ENCODE measurements at places on chromosomes 7 and 10.

GRCh38 chr10:21368022-21368582 is 157.4 kb downstream of the SKIDA1 start:
- DNase-seq = no peak

DNA sequence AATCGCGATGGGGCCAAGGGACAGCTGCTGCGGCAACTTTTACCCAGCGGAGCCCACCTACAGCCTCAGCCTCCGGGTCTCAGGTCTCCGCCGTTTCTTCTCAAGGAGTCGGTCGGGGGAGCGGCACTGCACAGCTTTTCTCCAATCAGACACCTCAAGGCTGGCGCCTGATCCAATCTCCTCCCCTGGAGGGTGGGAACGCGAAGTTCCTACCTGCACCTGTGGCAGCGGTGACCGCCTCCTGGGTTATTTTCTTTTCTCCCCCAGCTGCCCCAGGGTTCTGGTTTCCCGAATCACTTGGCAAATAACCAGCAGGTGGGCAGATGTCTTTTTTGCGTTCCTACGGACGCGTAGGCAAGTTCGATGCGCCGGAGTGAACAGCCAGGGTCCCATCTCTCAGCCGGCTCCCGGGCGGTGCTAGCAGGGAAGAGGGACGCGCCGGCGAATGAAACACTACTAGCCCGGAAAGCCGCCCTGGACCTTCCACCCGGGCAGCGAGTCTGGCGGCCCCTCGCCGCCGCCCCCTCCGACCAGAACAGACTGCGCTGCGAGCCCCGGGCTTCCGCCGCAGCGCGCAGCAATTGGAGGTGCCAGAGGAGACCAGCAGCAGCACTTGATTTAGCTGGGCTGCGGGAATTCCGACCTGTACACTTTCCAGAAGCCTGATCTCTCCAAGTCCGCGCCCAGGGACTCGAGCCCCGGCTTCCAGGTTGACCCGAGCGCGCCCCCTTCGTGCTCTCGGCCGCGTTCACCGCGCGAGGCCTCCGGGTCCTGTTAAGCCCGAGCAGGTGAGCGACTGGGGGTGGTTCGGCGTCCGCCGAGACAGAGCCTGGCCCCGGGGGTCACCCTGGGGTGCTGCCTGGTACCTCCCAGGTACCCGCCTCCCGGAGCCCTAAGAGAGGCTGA is at the start of gene PRR15:
TSS of gene PRR15 (plus strand) at position 246 of the 906 bp plus-strand sequence. CDS start 2,495 bp downstream, outside the sequence.
- DNase-seq = no peak

DNA sequence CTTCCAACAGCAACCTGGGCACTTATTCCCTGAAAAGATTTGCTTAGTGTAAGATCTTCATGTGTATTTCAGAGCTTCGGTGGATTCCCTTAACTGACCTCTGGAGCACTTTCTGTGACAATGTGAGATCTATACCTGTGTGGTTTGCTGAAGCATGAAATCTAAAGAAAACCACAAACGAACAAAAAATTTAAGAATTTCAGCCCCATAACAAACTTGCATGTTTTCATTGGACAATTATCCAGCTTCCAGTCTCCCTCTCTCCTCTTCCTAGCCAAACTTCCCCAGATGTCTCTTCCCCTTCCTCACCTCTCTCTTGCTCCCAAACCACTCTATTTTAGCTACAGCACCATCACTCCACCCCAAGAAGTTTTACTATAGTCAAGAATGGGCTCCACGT is 279.9 kb upstream of the SORCS1 start:
- DNase-seq = no peak

GRCh38 chr7:25223206-25223605 is 5.1 kb downstream of the NPVF start:
- no peak for DNase-seq

- no peak for DNase-seq
Observed at GRCh38 chr10:28842321-28842720, 165.0 kb downstream of the BAMBI start.

DNA sequence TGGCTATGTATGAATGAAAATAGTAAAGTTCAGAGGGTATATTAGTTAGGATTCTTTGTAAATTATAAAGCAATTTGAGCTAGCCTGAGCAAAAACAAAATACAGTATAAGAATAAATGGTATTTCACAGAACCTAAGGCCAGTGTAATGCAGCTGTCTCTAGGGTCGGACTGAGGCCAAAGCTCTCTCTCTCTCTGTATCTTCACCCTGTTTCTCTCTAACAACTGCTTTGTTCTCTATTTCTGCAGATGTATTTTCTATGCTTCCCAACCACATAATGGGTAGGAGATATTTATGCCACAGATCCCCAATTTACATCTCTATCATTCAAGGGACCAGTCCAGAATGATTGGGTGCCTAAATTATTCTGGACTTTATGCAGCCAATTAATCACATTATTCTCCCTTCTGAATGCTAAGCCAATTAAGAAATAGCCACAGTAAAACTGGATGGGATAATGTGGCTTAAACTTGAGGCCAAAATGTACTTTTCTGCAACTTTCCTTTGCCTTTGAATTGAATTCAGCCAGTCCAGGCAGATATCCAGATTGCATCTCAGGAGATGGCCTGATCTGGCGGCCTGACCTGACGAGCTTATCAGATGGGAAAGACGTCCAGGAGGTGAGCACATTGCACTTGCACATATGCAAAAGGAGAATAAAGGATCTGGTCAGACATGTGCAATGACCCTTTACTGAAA is 24.6 kb upstream of the IMMP2L start:
- DNase-seq = no peak

- no peak for DNase-seq
Observed at GRCh38 chr7:122886357-122887081, at the start of gene CADPS2. TSS of gene CADPS2 (minus strand) at chr7:122886460. CDS start at chr7:122886337, 123 bp downstream.

DNA sequence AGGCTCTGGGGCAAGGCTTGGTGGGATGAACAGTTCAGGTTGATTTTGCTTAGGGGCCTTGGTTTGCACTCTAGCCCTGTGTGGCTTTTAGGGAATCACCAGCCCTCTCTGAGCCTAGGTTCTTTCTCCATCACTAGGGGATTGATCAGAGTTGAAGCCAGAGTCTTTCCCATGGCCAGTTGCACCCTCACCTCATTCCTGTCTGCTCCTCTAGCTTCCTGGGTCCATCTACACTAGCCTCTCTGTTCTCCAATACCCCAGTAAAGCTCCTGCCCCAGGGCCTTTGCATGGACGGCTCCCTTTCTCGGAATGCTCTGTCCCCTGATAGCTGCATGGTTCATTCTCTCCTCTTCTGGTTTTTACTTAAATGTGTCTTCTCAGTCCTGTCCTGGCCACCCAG is 40.4 kb downstream of the SORCS3 start:
- no peak for DNase-seq

DNA sequence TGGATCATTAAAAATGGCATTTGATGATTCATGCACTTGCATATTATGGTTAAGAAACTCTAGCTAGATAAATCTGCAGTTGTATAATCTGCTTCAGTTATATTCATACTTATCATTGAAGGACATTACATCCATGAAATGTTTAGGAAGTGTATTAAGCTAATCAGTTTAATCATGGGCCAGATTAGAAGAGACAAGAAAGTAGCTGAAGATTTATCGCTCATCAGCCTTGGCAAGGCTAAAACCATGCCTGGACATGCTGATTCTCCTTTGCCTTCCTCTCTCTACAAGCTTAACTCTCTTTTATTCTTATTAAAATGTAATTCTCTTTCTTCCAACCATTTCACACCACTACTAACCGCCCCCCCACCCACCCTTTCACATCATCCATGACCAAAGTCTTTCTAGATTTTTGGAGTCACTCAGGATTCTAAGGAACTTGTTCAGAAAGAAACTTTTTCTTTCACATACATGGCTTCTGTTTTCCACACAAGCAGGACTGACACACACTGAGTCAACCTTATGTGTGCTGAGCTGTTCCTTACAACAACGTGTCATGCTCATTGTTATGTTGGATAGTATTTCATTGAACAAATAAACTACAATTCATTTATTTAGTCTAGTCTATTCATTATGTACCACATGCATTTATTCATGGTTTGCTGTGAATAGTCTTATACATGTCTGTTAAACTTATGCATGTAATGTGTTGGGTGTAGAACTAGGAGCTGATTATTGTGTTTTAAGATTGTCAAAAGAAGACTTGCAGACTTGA is 227.3 kb upstream of the SP8 start:
- no peak for DNase-seq

DNA sequence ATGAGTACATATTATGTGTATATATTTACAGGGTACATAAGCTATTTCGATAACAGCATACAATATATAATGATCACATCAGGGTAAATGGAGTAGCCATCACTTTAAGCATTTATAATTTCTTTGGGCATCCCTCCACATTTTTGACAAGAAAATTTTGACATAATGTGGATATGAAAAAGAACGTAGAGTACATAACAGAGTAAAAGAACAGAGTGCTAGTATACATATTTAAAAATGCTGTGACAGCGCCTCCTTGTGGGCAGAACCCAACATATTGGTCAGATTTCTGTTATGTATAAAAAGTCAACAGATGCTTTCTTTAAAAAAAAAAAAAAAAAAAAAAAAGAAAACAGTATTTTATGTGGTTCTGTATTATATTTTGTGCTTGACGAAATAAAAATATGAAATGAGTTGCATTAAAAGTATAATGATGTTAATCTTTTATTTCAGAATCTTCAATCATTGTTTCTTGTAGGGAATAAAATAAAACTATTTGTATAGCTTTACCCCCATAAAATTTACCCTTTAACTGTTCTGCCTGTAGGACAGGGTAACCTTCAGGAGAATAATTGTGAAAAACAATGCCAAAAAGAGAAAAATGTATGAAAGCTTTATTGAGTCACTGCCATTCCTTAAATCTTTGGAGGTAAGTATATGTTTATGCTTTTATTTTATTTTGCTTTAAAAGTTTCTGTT is 18.3 kb upstream of the HBP1 start:
- DNase-seq = peak; percentile 75

DNA sequence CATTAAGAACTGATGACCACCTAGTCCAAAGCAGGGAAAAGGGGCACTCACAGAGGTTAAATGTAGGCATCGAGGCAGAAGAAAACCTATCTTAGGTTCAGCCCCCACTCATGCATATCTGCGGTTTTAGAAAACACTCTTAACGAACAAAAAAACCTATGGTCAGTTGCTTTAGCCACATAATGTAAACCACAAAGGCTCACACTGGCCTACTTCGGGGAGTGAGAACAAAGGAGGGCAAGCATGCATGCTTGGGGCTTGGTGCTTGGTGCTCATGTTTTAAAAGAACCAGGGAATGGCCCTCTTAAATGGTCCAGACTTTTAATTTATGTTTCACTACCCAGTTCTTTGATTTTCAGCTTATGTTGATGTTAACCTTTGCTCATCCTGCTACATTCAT is 14.2 kb downstream of the INSYN2A start:
- DNase-seq = no peak

DNA sequence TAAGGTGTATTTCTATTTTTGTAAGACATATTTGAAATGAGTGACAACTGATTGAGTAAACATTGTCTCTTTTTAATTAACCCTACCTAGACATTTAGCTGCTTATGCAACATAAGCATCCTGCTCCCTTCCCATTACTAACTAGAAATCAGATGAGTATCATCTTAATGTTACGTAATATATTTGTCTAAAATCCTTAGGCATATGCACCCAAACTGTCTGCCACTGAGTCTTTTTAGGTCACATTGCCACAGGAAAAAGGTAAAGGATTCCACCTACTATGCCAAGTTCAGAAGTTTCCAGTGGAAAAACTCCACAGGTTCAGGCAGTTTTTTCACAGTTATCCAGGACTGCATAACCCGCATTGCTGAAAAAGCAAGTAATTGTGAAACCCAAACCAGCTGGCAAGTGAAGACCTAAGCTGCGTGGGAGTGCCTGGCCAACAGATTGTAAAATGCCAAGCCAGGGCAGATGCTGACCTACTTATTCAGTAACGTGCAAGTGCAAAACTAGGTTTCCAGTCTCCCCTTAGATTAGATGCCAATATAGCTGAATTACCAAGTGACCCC is 983.7 kb downstream of the GATA3 start:
- no peak for DNase-seq

GRCh38 chr7:44398511-44398911 is 73.1 kb upstream of the CAMK2B start:
- DNase-seq = no peak

DNA sequence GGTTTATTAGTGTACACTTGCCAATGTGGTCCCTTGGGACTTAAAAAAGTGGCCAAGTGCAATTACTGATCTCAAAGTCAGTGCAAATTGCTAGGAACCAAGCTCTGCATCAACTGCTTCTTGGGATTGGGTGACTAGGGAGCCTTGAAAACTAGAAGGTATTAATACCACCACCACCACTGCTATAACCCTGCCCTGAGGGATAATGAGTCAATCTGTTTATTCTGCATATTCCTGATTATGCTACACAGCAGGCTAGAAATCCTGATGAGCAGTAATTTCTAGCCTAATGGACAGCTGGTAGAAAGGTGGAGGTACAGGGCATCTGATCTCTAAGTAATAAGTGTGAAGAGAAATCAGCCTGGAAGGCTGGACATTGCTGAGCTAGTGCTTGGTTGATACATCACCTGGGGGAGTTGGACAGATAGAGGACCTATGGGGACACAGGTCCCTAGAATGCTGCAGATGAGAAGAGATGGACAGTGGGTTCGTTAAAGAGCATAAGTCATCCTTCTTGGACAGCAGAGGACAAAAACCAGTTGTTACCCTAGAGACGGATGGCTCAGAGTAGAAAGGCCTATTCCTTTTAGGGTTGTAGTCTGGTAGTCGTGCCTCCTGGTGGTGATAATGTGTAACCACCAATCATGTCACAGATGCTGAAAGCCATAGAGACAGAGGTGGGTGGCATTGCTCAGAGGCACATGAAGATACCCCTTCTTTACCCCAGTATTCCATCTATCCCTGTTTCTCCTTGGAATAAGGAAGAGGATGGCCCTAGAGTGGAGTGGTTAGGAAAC is 554.8 kb downstream of the SORCS1 start:
- no peak for DNase-seq

DNA sequence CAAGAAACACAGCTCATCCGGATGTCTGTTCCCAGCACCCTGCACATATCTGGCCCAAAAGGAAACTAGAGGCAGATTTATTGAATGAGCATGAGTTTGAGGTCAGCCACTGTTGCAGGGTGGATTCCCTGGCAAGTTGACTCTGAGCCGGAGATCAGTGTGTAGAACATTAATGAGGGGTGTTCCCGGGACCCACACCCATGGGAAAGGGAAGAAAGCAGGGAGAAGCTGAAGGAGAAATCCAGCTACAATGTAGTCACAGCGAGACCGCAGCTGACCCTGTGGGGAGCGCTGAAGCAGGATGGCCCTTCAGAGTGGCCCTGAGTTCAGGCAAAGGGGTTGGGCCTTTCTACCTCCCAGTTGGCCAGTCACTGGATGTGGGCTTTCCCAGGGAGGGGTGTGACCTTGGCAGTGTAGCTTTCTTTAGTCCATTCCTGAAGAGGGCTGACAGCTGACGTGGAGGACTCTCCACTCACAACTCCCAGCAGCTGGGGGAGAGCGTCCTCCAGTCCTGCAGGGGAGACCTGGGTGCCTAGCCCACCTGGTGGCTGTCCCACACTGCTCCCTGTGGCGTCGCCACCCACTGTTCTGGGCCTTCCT is 324.2 kb upstream of the ZMIZ1 start:
- no peak for DNase-seq

- no peak for DNase-seq
Observed at GRCh38 chr10:13840036-13840435, 253.3 kb downstream of the PRPF18 start.

- DNase-seq = no peak
Observed at GRCh38 chr10:29646238-29646902, 11.6 kb upstream of the SVIL start.
